Lung microvascular endothelial cell (primary cell): ENCODE measurements at places on chromosomes 5 and 9. TPM values are rescaled to one million over a fixed set of nuclear protein-coding genes. Genes with fewer than 3 reads are reported as not detected.
A peak's percentile ranks its signal among the peaks of the same experiment; 100 is the strongest.

CAMLG gene
- total RNA-seq = 26.8 and 32.5 TPM in 2 replicates

- peak; percentile 23 for DNase-seq
Observed at GRCh38 chr5:107361945-107362344, 308.8 kb downstream of the EFNA5 start.

GPR151 gene
- not detected in 2 replicates for total RNA-seq

LCN9 gene
- not detected in 2 replicates for total RNA-seq

DNA sequence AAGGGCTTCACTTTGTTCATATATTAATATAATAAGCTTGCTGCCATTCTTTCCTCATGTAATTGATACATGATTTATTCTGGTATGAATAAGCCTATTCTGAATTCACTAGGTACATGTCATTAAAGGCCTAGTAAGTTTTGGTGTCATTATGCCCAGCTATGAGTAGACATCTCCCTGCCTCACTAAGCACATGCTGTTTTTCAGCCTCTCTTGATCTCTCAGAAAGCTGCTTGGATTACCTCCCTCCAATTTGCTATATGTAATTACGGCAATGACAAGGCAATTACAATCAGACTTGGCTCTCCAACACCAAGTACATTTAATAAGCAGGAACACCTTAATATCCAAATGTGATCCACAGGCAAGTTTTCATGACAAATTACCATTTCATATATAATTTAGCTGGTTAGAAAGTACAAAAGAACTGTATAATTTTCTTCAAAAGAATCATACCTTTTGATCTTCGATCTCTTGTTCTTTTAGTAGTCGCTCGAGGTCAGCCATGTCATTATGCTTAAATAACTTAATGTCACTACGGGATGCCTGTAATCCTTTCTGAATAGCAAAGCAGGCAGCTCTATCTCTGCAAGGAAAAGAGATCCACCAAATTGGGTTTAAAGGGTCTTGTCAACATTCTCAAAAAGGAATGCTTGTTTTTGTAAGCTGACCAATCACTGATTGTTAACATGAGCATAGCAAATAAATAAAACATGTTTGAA, 56.3 kb downstream of the SPTLC1 start:
- DNase-seq = no peak

- DNase-seq = no peak
Observed at GRCh38 chr9:98880311-98881015, 63.2 kb upstream of the COL15A1 start.

DNA sequence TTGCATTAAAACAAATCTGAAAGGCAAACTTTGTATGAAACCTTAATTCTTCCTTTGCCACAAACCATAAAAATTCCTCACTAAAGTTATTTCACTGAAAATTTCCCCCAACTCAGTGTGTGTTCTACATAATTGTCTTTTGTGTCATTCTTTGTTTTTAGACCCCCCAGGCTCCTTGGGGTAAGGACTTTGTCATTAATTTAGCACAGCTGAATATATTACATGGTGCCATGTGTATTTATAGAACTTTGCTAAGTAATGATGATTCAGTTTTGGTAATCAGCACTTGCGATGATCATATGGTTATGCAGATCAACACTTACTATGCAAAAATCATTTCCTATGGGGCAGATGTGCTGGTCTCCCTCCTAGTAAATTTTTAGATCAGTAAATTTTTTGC, 712.1 kb upstream of the MEF2C start:
- no peak for DNase-seq

GRCh38 chr9:137030538-137031527, 1.1 kb downstream of the FUT7 start:
- no peak for DNase-seq

- DNase-seq = peak; percentile 1
Observed at GRCh38 chr5:134370311-134370870, 978 bp upstream of the UBE2B start.

- no peak for DNase-seq
Observed at GRCh38 chr5:113776168-113776567, 262.7 kb downstream of the YTHDC2 start.

LRRTM2 gene
- 0.40 and 1.3 TPM in 2 replicates for total RNA-seq

- no peak for DNase-seq
Observed at GRCh38 chr9:38382141-38382540, 10.4 kb upstream of the ALDH1B1 start.

GRCh38 chr9:93479726-93480125, 26.3 kb upstream of the FAM120AOS start:
- no peak for DNase-seq

DNA sequence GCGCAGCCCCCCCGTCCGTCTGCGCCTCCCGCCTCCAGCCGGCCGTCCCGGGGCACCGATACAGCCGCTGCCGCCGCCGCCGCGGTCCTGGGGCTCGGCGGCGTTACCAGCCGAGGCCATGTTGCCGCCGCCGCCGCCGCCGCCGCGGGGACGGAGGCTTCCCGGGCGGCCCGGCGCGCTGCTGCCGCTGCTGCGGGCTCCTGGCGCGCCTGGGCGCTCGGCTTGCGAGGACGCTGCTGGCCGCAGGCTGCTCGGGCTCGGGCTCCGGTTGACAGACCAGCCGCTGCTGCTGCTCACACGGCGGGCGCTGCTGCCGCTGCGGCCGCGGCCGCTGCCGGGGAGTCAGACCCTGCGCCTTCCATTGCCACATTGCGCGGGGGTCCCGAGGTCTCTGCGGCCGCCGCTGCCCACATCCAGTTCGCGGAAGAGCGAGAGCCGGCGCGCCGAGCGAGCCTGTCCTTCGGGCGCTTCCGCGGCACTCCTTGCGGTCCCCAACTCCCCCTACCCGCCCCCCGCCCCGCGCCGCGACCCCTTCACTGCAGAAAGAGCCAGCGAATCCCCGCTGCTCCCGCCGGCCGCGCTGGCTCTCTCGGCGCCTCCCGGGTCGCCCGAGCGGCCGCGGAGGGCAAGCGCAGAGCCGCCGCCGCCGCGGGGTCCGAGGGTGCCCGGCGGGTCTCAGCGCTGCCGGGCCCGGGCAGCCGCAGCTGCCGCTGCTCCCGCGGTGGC, 8.4 kb downstream of the PTCH1 start:
- DNase-seq = peak; percentile 52

DNA sequence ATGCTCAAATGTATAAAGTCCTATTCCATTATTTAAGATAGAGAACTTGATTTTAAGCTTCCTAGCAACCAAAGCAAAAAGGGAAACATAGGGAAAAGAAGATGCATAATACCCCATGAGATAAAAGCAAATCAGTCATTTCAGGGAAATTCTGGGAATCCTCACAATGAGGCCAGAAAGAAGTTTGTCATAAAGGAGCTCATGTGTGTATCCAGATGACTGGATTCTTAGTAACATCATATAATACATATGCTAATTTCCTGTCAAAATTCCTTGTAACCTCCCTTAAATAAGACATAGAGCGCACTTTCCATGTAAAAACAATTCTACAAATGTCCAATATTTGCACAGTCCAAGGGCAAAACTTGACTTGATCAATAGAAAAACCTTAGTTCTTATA, 411.0 kb upstream of the WWC1 start:
- DNase-seq = no peak

GRCh38 chr5:136724161-136724560, 358.8 kb upstream of the TRPC7 start:
- no peak for DNase-seq

GRCh38 chr9:71910650-71911060, 338 bp downstream of the ABHD17B start:
- DNase-seq = no peak

PALM2AKAP2 gene
- under 0.01 and 0.22 TPM in 2 replicates for total RNA-seq
